NCI-H1930 (cell line): ENCODE measurements at places on chromosomes 16 and 17.
A peak's percentile ranks its signal among the peaks of the same experiment; 100 is the strongest.

DNA sequence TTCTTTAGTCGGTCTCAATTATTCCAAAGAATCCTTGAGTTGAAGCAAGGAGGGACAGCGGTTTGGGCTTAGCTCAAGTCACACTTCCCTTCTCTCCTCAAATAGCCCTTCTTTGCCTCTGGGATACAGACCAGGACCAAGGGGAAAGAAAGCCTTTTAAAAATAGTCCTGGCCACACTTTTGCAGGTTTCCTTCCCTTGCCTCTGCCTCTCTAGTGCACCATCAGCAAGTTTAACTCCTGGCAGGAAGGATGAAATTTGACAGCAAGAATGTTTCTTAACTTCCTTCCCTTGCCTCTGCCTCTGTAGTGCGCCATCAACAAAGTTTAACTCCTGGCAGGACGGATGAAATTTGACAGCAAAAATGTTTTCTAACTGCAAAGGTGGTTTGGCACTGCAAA is 7.2 kb upstream of the G6PC1 start:
- no peak for DNase-seq

- no peak for DNase-seq
Measured at GRCh38 chr17:30520882-30521281, 43.7 kb downstream of the GOSR1 start.

- no peak for DNase-seq
Measured at GRCh38 chr16:4987250-4987579, 29.1 kb downstream of the SEC14L5 start.

DNA sequence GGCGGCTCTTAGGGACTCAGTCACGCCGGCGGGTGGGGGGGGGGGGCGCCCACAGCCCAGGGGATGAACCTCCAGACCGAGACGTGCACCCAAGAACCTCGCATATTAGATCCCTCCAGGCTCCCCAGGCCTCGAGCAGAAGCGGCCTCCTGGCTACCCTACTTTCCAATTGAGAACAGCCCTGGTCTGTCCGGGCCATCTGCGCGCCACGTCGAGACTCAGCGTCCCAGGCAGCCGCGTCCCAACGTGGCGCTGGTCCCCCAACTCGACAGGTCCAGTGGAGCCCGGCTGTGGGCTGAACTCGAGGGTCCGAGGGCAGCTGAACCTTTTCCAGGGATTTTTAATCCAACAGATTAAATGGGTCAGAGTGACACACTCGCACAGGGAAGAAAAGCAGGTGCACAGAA is 2.3 kb upstream of the IRX3 start:
- DNase-seq, result no peak

GRCh38 chr16:9042533-9042932 is 48.9 kb upstream of the HAPSTR1 start:
- DNase-seq, result no peak

DNA sequence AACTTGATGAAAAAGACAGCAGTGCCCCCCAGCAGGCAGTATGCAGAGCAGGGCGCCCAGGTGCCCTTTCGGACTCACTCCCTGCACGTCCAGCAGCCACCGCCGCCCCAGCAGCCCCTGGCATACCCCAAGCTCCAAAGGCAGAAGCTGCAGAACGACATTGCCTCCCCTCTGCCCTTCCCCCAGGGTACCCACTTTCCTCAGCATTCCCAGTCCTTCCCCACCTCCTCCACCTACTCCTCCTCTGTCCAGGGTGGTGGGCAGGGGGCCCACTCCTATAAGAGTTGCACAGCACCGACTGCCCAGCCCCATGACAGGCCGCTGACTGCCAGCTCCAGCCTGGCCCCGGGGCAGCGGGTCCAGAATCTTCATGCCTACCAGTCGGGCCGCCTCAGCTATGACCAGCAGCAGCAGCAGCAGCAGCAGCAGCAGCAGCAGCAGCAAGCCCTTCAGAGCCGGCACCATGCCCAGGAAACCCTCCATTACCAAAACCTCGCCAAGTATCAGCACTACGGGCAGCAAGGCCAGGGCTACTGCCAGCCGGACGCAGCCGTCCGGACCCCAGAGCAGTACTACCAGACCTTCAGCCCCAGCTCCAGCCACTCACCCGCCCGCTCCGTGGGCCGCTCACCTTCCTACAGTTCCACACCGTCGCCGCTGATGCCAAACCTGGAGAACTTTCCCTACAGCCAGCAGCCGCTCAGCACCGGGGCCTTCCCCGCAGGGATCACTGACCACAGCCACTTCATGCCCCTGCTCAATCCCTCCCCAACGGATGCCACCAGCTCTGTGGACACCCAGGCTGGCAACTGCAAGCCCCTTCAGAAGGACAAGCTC is 43.2 kb downstream of the SREBF1 start:
- DNase-seq, result no peak

DNA sequence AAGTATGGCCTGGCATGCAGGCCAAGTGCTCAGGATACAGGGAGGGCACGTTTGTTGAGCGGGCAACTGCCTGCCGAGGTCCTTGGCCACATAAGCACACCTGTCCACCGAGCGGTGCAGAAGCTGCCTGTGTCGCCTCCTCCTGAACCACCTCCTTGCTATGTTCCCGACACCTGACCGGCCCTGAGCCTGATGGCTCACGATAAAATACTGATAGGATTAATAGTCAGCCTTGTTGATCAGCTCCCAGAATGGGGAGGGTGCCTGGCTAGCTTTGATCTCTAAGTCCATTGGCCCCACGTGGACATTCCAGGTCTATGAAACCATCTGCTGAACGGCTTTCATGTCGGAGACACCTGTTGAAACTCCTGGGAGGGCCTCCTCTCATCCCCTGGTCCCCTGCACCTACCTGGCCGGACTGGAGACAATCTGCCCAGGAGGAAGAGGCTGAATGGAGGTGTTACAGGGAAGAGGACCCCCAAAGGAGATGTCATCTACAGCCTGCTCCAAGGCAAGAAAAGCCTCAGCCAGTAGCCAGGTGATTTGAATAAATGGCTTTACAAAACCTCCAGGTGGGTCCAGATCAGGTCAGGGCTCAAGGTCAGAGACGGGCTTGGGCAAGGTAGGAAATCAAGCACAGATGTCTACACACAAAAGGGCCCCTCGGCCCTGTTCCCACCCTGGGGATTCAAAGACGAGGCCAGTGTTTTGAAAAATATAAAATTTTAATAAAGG is 33.4 kb downstream of the AXIN2 start:
- no peak for DNase-seq

DNA sequence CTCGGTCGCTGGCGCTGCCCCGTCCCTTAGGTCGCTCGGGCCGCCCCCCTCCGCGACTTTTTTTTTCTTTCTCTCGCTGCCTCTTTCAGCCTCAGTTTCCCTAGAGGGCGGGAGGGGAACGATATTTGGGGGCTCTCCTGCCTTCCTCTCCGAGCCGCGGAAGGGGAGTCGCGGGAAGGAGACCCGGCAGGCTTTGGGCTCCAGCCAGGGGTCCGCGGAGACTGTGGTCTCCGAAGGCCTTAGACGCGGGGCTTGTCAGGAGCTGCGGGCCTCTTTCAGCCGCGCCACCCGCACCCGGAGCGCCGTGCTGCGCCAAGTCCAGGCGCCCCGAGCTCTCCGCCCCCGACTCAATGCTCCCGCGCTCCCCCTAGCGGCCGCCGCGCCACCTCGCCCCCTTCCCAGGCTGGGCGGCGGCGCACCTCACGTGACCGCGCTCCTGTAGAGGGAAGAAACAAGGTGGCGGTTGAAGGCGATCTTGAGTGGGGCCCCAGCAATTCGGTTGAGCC is at the start of gene LRRC37B:
LRRC37B (plus strand) TSS at position 427 of the 506 bp plus-strand sequence. CDS start 14,010 bp downstream, outside the sequence.
- DNase-seq, result peak; percentile 81

- no peak for DNase-seq
Measured at GRCh38 chr16:88746506-88746905, 38.5 kb downstream of the PIEZO1 start.

GRCh38 chr17:22694362-22695227 is 1002.3 kb downstream of the KCNJ18 start:
- DNase-seq, result no peak

DNA sequence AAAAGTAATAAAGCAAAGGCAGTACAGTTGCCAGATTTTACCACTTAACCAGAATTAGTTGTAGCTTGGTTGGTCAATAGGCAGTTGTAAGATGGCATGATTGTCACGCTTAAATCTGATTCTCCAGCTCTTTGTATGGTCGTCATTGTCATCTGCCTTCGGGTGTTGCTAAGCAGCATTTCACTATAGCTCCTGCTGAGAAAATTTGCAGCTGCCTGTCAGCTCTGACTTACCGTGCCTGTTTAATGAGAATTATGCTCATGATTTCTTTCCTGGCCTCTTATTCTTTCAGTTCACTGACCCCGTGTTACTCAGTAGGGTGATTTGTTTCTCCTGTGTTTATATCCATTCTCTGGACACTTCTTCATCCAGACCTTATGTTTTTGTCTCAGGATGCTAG is 66.7 kb downstream of the TANGO6 start:
- peak; percentile 4 for DNase-seq

GRCh38 chr17:70128727-70129238 is 40.5 kb upstream of the KCNJ2 start:
- DNase-seq, result no peak

DNA sequence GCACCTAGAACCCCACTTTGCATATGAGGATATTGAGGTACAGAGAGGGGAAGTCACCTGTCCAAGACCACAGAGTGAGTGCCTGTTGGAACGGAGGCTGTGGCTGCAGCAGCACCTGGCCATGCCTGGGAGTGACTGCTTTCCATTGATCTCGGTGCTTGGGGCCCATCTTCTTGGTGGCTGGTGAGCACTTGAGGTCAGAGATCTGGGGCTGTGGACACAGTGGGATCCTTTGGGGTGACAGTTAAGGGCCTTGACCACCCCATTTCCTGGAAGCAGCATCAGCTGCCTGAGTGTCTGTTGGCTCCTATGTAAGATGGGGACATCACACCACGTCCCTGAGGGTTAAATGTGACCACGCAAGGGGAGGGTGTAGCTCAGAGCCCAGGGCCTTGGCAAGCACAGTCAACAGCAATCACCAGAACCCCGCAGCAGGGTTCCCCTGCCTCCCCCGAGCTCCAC is 111.7 kb downstream of the IRF8 start:
- no peak for DNase-seq

- DNase-seq, result no peak
Measured at GRCh38 chr17:61504697-61505096, 52.5 kb downstream of the TBX4 start.

GRCh38 chr17:8681170-8681949 is 50.8 kb upstream of the MYH10 start:
- no peak for DNase-seq

- no peak for DNase-seq
Measured at GRCh38 chr16:79181419-79181818, 419.1 kb downstream of the MAF start.

GRCh38 chr17:35254107-35254773 is 11.4 kb downstream of the SLFN5 start:
- DNase-seq, result no peak

- no peak for DNase-seq
Measured at GRCh38 chr16:82133798-82134197, 36.2 kb downstream of the MPHOSPH6 start.

DNA sequence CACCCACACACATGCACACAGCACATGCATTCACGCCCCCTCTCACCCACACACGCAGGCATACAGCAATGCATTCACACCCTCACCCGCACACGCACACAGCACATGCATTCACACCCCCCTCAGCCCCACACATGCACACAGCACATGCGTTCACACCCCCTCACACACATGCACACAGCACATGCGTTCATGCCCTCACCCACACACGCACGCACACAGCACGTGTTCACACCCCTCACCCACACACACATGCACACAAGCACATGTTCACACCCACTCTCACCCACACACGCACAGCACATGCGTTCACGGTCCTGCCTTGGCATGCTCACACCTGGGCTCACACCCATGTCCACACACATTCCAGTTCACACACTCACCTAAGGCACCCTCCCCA is 64.2 kb downstream of the ENGASE start:
- DNase-seq, result no peak

DNA sequence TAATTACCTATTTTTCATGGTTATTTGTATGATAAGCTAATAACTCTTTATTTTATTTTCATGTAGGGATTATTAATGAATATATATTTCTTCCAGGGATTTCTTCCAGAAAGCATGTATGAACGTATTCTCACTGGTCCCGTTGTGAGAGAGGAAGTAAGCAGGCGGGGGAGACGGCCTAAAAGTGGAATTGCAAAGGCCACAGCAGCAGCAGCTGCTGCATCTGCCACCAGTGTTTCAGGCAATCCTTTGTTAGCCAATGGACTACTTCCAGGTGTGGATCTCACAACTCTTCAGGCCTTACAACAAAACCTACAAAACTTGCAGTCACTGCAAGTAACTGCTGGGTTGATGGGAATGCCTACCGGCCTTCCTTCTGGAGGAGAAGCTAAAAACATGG is 110.3 kb upstream of the RBL2 start:
- no peak for DNase-seq

GRCh38 chr16:25009822-25010221 is 5.3 kb downstream of the ARHGAP17 start:
- DNase-seq, result no peak

- no peak for DNase-seq
Measured at GRCh38 chr16:89572485-89573205, 2.9 kb upstream of the CPNE7 start.

DNA sequence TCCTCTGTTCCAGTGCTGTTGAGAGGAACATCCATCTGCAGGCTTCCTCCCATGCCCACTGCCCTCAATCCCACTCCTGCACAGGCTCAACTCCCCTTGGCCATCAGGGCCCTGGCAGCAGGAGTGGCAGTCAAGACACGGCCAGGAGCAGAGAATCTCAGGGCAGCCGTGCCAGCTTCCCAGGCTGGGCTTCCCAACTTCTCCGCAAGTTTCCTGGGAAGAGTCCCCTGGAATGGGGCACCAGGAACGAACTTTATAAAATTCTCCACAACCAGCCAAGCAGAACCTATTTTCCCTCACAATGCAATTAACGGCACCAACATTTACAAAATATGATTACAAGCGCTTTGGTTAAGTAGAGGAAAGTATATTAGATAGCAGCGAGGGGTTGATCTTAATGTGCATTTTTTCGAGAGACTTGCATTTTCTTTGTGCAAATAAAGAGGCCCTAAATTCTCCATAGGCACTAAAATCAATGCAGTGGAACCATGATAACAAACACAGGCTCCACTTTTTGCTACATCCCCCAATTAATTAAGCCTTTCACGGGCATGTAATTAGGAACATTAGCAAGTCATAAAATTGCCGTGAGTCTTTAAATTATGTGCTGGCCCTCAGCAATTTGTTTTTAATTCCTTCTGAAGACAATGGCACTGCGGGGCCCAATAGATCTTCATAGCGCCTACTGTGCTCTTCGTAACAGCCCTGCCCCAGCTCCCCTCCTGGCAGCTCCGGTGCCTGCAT is 99.9 kb upstream of the LHX1 start:
- no peak for DNase-seq

DNA sequence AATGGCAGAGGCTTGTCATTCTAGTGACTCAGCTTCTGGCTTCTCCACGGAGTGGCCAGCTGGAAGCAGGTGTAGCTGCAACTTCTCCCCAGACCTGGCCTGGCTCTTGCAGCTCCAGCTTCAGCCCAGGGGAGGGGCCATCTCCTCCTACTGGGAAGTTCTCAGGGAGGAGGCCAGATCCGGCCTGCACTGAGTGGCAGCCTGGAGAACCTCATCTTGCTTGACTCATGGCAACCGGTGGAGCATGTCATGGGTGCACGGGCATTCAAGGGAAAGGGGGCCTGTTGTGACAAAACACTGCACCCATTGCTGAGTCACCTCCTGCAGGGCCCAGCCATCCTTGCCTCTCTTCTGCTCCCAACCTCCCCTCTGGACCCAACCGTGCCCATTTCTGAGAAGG is 273.9 kb upstream of the MAF start:
- DNase-seq, result no peak

- DNase-seq, result peak; percentile 93
Measured at GRCh38 chr17:81927653-81928543, at the start of gene MAFG. MAFG (minus strand) TSS chr17:81927735; CDS start chr17:81923185, 4,550 bp downstream.
